ENCODE measurements at places on chromosomes 7 and 10.

GRCh38 chr7:27188386-27189294, 3.6 kb upstream of the HOXA11 start:
- DNase-seq, result no peak

DNA sequence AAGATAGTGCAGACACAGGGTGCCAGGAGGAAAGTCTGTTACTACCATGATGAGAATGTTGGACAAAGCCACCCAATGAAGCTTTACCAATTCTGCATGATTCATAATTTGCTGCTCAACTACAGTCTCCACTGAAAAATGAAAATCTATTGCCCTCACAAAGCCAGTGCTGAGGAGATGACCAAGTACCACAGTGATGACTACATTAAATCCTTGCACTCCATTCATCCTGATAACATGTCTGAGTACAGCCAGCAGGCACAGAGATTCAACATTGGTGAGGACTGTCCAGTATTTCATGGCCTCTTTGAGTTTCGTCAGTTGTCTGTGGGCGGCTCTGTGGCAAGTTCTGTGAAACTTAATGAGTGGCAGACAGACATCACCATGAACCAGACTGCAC, 144.0 kb downstream of the PLCE1 start:
- DNase-seq, result no peak

- no peak for DNase-seq
These were observed 893.0 kb downstream of the SORCS3 start for GRCh38 chr10:105534086-105534485.

- no peak for DNase-seq
These were observed 68.5 kb downstream of the GNAT3 start for GRCh38 chr7:80443325-80443724.

DNA sequence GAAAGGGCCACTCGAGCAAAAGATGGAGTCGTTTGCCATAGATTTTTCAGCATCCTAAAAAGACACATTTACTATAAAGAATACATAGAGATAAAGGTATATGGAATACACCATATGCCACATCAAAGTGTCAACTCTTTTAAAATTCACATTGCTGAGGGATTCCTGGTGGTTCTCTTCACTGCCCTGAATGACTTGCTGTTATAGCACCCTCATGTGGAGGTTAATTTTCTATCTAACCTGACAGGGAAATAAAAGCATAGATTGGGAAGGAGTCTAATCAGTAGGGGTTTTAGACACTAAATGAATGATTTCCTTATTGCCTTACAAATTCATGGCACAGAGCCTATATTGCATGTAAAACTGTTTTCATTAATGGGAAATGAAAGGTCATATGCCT, 25.9 kb downstream of the DNAH11 start:
- no peak for DNase-seq

DNA sequence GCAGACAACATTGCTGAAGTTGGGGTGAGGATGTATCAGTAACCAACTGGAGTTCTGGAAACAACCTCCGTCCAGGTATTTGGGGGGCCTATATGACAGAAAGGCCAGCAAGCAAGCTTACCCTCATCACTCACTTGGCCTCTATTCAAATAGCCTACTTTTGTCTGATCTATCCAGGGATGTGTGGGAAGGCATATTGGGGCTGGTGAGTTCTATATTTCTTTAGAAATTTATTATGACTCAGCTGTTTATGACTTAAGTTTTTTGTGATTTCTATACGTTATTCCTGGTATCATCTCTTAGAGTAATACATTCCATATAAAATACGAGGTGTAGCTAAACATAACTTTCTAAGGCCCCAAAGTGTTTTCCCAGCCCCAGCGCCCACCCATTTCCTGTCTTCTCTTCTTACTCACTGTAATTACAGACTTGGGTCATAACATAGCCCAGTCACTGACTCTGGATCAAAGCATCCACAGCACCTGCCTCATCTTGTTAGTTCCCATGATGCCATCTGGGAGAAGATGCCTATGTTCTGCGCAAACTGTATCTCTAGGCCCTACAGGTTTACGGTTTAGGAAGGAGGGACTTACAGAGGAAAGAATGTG, 18.1 kb downstream of the GARS1 start:
- no peak for DNase-seq

DNA sequence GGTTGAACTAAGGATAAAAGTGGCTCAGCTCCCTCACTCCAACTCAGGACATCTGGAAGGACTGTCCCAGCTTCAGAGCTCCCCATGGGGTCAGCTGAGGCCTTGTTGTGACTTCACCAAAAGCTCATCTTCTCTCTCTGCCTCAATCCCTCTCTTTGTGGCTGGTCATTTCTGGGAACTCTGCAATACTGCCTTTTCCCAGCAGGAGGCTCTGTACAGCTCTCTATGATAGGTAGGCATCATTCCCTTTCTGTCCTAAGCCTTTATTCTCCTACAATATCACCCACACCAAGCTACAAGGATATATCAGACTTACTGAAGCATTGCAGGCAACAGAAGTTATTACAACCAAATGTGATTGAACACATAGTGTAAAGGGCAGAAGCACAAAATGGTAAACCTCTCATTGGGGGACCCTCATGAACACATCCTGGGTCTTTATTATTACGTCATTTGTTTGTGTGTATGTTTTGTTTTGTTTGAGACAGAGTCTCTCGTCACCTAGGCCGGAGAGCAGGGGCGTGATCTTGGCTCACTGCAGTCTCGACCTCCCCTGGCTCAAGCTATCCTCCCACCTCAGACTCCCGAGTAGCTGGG, 36.7 kb upstream of the PRPS1L1 start:
- no peak for DNase-seq

DNA sequence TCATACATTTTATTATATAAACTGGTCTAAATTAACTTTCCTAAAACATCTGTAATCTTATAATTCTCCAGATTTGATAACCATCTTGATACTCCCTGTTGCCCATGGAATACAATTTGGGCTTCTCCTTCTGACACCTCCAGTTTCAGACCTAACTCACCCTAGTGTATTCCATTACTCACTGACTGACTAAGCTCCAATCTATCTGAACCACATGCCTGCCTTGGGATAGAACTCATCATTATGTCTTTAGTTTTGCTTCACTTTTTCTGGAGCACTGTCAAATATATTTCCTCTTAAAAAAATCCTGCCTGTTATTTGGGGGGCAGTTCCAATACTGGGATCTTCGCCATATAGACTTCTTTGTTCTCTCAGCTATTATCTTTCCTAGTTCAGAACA, 4.9 kb upstream of the FOXP2 start:
- DNase-seq, result no peak

DNA sequence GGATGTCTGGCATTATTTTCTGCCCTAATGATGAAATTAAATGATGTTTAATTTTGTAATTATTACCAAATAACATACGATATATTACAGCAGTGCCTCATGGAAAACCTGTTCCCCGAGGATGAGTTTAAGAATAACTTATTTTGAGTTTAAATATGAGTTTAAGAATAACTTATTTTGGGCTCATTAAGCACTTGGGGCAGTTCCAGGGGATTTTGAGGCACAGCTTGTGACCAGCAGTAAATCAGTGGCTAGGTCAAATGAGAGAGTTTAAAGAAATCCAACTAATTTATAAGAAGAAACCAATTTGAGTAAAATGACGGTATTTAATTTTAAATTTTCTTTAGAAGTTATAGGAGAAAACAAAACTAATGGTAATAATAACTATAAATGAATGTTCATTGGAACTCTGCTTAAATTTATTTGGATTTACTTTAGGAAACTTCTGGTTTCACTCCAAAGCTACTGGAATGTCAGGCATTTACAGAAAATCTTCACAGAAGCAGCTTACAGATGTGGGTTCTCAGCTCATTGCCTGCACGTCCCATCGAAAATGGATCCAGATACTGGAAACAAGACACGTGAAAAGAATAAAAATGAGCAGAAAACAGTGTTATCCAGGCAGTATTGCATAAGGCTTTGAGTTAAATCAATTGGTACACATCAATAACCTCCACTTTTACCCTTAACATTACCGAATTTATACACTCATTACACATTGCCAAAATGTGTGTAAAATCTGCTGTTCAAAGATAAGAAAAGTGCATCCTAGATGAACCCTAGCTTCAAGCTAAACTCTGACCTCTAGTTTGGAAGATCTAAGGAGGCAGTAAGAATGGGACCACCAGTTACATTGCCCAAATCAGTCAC, 784.5 kb upstream of the IGFBP3 start:
- no peak for DNase-seq

GRCh38 chr10:131885391-131886165, 15.2 kb upstream of the PPP2R2D start:
- DNase-seq, result peak; percentile 84

DNA sequence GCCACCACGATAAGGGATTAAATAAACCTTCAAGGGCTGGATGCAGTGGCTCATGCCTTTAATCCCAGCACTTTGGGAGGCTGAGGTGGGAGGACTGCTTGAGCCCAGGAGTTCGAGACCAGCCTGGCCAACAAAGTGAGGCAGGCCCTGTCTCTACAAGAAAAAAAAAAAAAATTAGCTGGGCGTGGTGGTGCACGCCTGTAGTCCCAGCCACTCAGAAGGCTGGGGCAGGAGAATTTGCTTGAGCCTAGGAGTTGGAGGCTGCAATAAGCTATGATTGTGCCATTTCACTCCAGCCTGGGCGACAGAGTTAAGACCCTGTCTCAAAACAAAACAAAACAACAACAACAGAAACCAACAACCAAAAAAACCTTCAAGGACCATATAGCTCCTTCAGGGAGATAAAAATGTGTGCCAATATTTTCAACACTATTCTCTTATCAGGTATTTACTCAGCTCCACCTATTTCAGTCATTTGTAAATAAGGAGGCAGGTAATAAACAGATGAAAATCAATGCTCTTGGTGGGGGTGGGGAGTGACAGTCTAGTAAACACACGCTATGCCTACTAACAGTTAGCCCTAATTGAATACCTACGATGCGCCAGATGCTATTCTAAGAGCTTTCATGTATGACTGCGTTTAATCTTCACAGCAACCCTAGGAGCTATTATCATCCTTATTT, 13.2 kb downstream of the BAIAP2L1 start:
- DNase-seq, result no peak

DNA sequence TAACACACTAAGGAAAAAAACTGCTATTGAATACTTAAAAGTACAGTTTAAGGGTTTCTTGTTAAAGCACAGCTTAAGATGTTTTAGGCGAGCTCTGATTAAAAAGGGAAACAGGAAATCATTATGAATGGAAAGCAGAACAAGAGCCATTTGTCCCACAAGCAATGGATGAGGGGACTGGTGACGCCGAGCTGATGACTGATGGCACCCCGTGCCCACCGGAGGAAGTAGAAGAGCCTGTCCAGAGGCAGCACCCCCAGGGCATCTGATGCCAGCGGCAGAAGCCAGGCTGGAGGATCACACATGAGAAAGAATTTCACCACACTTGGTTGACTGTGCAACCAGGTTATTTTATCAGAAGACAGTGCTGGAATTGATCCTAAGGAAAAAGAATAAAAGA, 15.0 kb upstream of the INSIG1 start:
- DNase-seq, result no peak

DNA sequence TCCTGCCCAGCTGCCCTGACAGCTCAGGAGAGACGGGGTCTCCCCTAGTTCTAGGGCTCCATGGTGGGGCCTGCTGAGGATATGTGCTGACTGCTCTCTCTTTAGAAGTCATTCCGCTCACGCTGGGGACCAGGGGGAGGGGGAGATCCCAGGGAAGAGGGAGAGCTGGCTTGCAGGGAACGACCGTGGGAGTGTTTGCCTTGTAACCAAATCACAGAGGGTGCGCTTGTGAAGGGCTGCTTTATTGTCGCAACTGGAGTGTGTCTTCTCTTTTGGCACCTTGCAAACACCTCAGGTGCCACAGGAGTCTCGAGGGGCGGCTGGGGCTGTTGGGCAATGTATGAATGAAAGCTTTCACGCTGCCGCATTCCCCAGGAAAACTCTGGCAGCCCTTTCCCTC, 531.3 kb upstream of the MKI67 start:
- no peak for DNase-seq

DNA sequence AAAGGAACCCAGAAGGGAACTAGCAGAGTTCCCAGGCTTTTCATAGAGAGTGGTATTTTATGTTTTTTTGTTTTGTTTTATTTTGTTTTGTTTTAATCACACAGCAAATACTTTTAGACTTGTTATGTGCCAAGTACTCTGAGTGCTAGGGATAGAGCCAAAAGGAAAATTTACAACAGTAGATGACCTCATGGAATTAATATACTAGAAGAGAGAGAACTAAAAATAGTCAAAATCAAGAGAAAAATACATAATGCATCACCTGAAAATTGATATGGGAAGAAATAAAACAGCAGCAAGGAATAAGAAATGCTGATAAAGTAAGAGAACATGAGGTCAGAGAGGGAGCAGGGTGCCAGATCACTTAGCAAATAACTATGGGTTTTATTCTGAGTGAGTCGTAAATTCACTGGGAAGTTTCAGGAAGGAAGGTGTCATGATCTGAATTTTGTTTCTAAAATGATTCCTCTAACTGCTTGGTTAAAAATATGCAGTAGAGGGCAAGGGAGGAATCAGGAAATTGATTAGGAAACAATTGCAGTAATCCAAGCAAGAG, 351.0 kb downstream of the ANKRD7 start:
- DNase-seq, result no peak

DNA sequence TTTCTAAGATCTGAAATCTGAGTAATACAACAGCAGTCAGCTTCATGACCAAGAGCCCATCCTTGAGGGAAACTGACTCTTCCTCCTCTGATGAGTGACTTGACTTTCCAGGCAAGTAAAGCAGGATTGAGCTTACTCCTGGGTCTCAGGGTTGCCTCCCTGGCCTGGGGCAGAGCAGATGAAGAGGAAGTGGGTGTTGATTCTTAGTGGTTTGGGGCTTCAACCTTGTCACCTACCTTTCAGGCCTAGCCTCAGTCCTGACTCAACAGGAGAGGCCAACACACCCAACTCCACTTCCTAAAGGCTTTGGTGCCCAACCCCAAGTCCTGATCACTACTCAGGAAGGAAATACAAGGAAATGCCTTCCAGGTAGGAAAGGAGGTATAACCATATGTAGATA, 54.1 kb downstream of the KCNMA1 start:
- no peak for DNase-seq

- no peak for DNase-seq
These were observed 161.5 kb downstream of the DNAH11 start for GRCh38 chr7:21704359-21704758.

GRCh38 chr7:84913731-84914130, 273.1 kb downstream of the SEMA3D start:
- DNase-seq, result no peak

DNA sequence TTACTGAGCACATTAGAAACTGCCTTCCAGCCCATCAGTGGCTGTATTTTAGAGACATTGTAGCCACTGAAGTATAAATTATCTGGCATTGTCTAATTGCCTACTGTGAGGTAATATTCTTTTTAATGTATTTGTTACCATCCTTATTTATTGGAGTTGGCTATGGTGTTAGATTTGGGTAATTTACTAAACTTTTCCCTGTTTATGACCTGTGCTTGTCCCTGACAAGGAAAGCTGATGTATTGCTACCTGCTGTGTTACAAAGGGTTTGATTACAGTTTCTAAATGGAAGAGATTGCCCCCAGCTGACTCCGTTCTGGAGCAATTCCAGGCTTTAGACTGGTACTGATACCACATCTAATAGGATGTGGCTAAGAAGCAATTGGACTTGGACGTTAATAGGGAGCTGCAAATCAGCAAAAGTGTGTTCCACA, 12.3 kb upstream of the ASCC1 start:
- no peak for DNase-seq

All from stimulated activated CD4-positive, alpha-beta T cell treated with anti-CD3 and anti-CD28 coated beads, Interleukin-1b, Interleukin-23, amount 100 ng/mL, for 4 hours (primary cell).